ENCODE measurements at places on chromosomes 6 and 20.

- DNase-seq, result no peak
These were observed 37.2 kb downstream of the TRMT6 start for GRCh38 chr20:5913166-5913565.

GRCh38 chr20:20455926-20456325, 88.0 kb downstream of the INSM1 start:
- DNase-seq, result no peak

DNA sequence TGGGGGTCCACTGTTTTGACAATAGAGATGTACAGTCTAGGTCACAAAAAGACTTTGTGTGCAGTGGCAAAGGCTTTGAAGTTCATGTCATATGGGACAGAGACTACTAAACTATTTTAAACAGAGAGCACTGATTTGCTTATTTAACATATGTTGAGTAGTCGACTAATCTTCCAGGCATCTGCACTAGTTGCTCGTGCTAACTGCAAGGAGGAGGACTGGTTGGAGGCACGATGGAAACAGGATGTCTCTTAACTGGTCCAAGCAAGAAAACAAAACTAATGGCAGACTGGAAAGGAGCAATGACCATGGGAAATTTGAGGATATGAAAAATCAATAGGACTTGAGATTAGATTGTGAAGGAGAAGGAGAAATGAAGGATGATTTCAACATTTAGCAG, 28.5 kb upstream of the ERVFRD-1 start:
- DNase-seq, result no peak

DNA sequence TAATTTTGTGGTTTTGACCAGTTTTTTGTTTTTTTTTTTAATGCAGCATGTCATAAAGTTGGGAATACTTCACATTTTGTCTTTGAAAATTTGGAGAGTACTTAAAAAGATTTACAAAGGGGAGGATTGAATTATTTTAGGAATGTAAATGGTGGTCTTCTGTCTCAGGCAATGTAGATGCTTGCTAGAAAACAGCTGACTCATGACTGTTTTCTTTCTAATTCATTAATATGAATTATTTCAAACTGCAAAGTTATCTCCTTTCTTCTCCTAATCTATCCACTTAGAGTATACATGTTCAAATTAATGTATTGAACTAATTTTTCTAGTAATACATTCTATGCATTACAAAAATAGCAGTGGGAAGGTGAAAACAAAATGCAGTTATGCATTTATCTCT, 24.9 kb downstream of the HCRTR2 start:
- no peak for DNase-seq

DNA sequence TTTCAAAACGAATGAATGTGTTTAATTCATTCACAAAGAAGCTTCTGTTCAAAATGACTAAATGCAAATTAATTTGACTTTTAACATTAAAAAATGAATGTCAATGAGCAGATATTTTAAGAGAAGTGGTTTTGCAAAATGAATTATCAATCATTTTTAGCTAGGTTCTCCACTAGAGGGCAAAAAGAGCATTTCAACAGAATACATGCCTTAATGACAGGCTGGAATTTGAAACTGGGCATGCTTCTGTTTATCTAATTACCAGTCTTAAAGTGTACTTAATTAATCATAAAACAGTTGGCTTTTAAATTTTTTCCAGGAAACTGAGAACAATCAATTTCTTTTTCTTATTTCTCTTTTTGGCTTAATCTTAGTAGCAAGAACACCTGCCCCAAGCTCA, 63.8 kb upstream of the TINAG start:
- no peak for DNase-seq

- peak; percentile 39 for DNase-seq
These were observed 5.7 kb upstream of the NECAB3 start for GRCh38 chr20:33679758-33680485.

- no peak for DNase-seq
These were observed 104.8 kb downstream of the FLRT3 start for GRCh38 chr20:14232650-14233049.

DNA sequence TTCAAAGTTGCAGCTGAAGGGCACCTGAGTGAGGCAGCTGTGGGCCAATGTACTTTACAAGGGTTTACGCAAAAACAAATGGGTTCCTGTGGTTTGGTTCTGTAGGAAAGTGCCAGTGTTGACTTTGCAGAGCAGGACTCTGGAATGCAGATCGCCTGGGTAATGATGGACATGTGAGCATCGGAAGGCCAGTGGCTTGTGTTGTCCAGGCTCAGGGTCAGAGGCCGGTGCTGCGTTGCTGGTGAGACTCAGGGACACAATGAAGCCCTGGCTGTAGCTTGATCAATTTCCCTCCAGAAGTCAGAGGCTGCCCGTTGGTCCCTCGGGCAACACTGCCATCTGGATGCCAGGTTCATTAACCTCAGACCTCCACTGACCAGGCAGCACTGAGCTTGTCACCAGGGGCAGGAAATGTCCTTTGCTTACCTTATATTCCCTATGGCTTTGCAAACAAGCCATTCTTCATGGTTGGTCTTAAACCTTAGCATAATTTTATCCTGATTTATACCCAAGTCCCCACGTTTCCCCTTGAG, 753.4 kb downstream of the QKI start:
- DNase-seq, result no peak

- DNase-seq, result no peak
These were observed 14.7 kb upstream of the RAB22A start for GRCh38 chr20:58294497-58295455.

GRCh38 chr6:105645958-105646357, 243.1 kb upstream of the PREP start:
- DNase-seq, result no peak

GRCh38 chr20:59055302-59055701, 12.7 kb upstream of the PRELID3B start:
- no peak for DNase-seq

- DNase-seq, result no peak
These were observed 7.8 kb upstream of the VSTM2L start for GRCh38 chr20:37895166-37895565.
